ENCODE measurements at places on chromosomes 2 and 18.

- no peak overlapping the region for H3K27ac ChIP-seq
- no peaks in the 10 kb centered on the region for H3K36me3 ChIP-seq
- no peak for DNase-seq
- H3K4me3 ChIP-seq, result no peak overlapping the region
Observed at GRCh38 chr2:63000801-63001200, 49.8 kb upstream of the OTX1 start.

GRCh38 chr2:3636586-3637310 lies 21.3 kb upstream of the ALLC start:
- no peaks in the 10 kb centered on the region for H3K4me1 ChIP-seq
- DNase-seq, result no peak
- H3K36me3 ChIP-seq, result no peaks in the 10 kb centered on the region
- no peak overlapping the region for H3K4me3 ChIP-seq

- H3K27me3 ChIP-seq, result no peaks in the 10 kb centered on the region
- DNase-seq, result no peak
- H3K4me3 ChIP-seq, result no peak overlapping the region
- H3K27ac ChIP-seq, result no peak overlapping the region
- no peaks in the 10 kb centered on the region for H3K36me3 ChIP-seq
Observed at GRCh38 chr2:105432044-105432399, 33.2 kb upstream of the FHL2 start.

GRCh38 chr2:159164457-159164911 lies 122.0 kb downstream of the WDSUB1 start:
- DNase-seq, result no peak
- no peak overlapping the region for H3K27ac ChIP-seq
- H3K4me1 ChIP-seq, result no peaks in the 10 kb centered on the region
- H3K36me3 ChIP-seq, result no peaks in the 10 kb centered on the region

DNA sequence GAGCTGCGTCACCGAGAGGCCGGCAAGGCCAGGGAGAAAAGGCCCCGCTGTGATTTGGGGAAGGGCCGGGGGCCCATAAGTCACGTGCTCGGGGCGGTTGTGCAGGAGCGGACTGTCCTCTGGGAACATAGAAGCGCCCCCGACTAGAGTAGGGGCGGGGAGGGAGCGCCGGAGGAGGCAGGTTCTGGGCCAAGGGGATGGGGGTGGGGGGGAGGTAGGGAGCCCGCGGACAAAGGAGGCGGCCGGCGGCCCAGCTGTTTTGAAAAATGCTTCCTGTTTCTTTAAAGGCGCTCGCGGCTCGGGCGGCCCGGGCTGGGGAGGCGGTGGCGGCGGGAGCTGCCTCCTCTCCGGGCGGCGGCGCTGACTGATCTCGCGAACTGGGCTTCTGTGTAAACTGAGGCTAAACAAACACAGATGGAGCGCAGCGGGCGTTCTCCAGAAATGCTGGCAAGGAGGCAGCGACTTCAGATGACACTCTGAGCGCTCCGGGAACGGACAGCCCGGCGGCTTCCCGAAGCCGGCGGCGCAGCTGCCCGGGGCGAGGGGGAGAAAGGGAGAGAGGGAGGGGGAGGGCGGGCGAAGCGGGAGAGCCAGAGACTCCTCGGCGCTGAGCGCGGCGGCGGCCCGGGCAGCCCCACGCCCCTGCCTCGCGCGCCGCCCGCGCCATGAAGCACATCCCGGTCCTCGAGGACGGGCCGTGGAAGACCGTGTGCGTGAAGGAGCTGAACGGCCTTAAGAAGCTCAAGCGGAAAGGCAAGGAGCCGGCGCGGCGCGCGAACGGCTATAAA lies at the start of gene ATOH8:
ATOH8 (plus strand) TSS at position 467 of the 788 bp plus-strand sequence; CDS start at position 666, 199 bp downstream.
- peak within 1 kb of the TSS; percentile 17 for H3K4me3 ChIP-seq
- H3K36me3 ChIP-seq, result no peaks in the 10 kb centered on the region
- peaks cover 13% of the 10 kb centered on the region for H3K4me1 ChIP-seq
- peaks cover 10% of the 10 kb centered on the region for H3K27me3 ChIP-seq
- no peak within 1 kb of the TSS for H3K27ac ChIP-seq
